Activated T-helper 1 cell treated with anti-CD3 and anti-CD28 coated beads, Interleukin-12 subunit alpha, Interleukin-12 subunit beta, Interleukin-2, Interleukin-4 antibody, amounts not matched to agents 30 ng/mL and 10 ng/mL and 1 ng/mL, durations not matched to agents 14 hours and 24 hours and 36 hours (primary cell): ENCODE measurements at places on chromosomes 16 and 17. TPM values are rescaled to one million over a fixed set of nuclear protein-coding genes. Genes with fewer than 3 reads are reported as not detected.

GRCh38 chr17:1036845-1037237 is 39.9 kb downstream of the TIMM22 start:
- no peak overlapping the region for H3K4me3 ChIP-seq
- H3K4me1 ChIP-seq, result no peaks in the 10 kb centered on the region
- no peaks in the 10 kb centered on the region for H3K27me3 ChIP-seq
- H3K27ac ChIP-seq, result no peak overlapping the region
- peaks cover under 1% of the 10 kb centered on the region for H3K36me3 ChIP-seq

DNA sequence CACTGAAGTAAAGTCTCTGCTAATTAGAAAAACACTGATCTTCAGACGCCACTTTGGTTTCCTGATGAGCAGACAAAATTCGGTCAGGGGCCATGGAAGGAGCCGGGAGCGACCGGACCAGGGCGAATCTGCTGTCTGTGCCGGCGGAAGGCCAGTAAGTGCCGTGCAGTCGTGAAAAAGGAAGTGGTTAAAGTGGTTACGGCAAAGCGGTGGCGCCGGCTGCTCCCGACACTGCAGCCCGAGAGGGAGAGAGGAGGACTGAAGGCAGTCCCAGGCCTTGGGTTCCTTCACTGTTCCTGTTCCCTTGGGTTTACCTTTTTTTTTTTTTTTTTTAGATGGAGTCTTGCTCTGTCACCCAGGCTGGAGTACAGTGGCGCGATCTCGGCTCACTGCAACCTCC is 17.3 kb upstream of the HEXD start:
- peaks cover 20% of the 10 kb centered on the region for H3K4me1 ChIP-seq
- no peaks in the 10 kb centered on the region for H3K27me3 ChIP-seq
- H3K36me3 ChIP-seq, result peaks cover 22% of the 10 kb centered on the region
- peak overlapping the region; percentile 69 for H3K27ac ChIP-seq

Gene HOXB2
- total RNA-seq, result 32.5 and 32.8 TPM in 2 replicates

- H3K36me3 ChIP-seq, result no peaks in the 10 kb centered on the region
- no peaks in the 10 kb centered on the region for H3K4me1 ChIP-seq
- no peak overlapping the region for H3K4me3 ChIP-seq
- no peak for DNase-seq
- peaks cover 2% of the 10 kb centered on the region for H3K27me3 ChIP-seq
Observed at GRCh38 chr16:54798267-54798666, 132.4 kb upstream of the IRX5 start.

Gene PRAC1
- not detected in 2 replicates for total RNA-seq
